Activated naive CD4-positive, alpha-beta T cell (primary cell): ENCODE measurements at places on chromosomes 13 and 19.

DNA sequence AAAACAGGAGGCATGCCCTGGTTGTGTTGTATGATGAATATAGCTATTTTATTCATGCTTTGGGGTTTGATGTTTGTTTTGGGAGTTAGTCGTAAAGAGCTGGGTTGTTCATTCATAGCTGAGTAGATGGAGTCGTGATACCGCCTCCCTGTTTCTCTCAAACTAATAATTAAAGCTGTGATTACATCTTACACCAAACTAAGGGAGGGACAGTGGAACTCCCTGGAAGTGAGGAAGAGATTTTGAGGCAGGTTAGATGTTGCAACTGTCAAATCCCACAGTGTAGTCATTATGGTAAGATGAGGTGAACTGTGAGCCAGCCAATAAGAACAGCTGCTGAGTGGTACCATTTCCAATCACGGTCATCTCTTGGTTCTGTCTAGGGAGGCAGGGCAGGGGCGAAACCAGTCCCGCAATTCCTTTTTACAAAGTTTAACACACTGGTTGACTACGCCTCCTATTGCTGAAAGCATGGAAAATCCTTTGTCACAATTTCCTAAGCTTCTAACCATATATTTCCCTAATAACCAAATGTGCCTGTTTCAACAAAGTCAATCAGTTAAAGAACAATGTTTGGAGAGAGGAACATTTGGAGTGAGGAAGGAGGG, 207.6 kb upstream of the SERP2 start:
- DNase-seq: no peak

DNA sequence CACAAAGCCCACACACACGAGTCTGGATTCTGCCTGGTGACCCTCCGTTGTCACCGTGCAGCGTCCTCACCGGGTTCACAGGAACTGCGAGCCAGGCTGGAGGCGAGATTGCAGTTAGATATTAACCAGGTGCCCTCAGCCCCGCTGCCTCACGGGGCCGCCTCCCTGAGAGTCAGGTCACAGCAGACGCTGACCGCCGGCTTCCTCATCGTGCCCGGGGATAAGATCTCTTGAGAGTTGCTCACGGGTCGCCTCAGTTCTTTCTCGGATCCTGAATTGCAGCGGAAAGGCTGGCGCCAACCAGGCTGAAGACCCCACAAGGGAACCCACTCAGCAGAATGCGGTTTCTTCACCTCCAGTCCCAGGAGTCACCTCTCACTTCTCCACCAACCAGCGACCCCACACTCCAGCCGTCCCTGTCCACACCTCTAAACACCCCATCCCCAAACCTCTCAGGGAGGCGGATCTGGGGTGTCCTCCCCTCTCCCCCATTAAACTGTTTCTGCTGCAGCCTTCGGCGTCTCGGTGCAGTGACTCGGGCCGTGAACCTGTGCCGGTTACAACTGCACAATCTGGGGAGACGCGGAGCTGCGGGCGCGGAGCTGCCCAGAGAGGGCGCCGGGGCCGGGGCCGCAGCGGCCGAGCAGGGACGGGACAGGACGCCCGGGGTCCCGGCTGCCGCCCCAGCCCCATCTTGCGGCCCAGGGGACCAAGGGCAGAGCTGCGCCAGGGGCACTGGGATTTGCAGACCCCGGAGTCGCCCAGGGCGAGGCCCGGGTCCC, 591 bp downstream of the ZNF823 start:
- DNase-seq: no peak

DNA sequence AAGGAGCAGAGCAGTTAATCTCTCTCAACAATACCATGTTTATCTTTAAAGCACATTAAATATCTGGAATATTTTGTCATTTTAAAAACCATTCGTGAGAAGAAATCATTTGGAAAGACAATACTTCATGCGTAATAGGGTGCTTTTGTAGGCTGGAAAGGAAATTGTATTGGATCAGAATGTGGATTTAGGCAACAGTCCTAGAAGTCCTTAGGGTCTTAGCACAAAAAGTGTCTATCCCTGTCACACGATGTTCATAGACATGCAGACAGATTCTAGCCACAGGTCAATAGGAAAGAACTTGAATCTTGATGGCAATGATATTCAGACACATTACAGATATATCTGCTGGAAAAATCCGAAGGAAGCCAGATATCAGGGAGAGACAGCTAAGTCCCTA, 156.0 kb downstream of the KCTD12 start:
- no peak for DNase-seq

DNA sequence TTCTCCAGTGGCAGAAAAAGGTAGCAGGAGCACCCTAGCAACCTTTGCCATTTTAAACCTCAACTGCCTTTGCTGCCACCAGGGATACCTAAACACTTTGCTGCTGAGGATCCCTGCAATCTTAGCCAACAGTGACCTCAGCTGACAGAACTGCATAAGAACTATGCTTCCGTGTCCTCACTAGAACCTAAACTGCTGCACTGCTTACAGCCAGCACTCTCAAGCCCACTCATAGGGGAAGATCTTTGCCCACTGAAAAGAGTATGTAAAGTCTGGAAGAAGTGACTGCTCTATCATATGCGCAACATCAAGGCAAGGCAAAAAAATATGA, 270.0 kb upstream of the PCDH20 start:
- DNase-seq: no peak

DNA sequence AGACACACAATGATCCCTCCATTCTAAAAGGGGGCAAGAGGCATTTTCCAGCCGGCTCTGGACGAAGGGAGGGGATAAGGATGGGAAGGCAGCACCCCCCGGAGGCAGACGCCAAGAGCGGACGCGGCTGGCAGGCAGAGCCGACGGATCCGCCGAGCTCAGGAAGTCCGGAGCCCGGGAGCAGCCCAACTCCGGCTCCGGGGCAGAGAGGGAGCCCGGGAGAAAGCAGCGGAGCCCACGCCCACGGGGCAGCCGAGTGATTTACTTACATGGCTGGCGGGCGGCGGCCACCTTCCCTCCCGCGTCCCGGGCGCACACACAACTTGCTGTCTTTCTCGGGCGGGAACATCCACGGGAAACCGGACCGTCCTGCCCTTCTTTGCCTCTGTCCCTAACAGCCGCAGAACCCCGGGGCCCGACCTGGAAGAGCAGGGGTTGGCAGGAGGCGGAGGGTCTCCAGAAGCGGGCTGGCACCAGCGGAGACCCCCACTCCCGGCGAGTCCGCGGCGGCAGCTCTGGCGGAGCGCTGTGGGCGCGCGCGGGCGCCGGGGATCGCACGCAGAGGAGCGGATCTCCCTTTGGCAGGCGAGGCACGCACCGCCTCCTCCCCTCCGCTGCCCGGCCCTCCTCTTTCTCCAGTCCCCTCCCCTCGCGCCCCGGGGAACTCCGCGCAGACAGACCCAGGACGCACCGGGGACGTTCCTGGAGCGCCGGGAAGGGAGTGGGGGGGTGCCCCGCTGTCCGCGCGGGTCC, at the start of gene LHFPL6:
Gene LHFPL6 (minus strand): TSS at position 580 of the 753 bp plus-strand sequence.
- no peak for DNase-seq

GRCh38 chr13:92719868-92720267, 506.7 kb upstream of the GPC6 start:
- no peak for DNase-seq
